Caki2 (cell line): ENCODE measurements at places on chromosomes 13 and 19. TPM values are rescaled to one million over a fixed set of nuclear protein-coding genes. Genes with fewer than 3 reads are reported as not detected.

DNA sequence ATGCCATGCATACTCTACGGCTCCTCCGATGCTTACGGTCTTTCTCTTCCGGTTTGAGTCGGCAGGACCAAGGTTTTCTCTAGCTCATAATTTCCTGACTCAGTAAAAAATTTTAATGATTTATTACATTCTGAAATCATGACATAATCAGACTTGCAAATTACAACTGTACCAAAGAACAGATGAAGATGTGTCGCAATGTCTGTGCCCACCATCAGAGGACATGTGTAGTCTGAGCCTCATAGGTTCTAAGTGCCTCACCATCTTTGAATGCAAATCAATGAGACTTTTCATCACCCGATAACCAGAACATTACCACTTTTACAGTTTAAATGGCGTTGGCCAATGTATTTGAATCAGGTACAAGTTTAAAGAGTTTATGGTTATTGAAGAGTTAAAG is 213.1 kb downstream of the NHLRC3 start:
- no peak for DNase-seq

Gene NCR1
- not detected in 2 replicates for total RNA-seq

GRCh38 chr19:14091813-14092462 is 1.4 kb upstream of the SAMD1 start:
- DNase-seq = no peak

GRCh38 chr19:14272623-14273022 is 66.7 kb upstream of the ADGRL1 start:
- DNase-seq = no peak

DNA sequence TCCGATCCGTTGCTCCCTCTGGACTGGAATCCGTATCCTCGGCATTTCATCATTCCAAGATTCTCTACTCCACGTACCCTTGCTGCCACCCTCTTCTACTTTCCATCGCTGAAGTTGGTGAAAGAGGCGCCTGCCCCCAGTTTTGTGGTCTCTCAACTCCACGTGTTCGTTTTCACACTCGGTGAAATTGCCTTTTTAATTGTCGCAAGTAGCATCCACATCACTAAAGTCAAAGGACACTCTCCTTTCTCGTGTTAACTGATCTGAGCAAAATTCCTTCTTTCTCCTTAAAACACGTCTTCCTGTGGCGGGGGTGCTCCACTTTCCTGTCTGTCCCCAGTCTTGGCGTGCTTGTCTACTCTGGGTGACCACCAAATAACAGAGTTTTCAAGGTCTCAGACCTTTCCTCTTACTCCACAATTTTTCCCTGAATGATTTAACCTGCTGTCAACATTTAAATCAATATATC is 1.1 kb upstream of the TMTC4 start:
- DNase-seq = no peak

GRCh38 chr19:5202553-5202952 is 138.1 kb downstream of the PTPRS start:
- DNase-seq = no peak
